ENCODE measurements at places on chromosomes 12 and 14.

DNA sequence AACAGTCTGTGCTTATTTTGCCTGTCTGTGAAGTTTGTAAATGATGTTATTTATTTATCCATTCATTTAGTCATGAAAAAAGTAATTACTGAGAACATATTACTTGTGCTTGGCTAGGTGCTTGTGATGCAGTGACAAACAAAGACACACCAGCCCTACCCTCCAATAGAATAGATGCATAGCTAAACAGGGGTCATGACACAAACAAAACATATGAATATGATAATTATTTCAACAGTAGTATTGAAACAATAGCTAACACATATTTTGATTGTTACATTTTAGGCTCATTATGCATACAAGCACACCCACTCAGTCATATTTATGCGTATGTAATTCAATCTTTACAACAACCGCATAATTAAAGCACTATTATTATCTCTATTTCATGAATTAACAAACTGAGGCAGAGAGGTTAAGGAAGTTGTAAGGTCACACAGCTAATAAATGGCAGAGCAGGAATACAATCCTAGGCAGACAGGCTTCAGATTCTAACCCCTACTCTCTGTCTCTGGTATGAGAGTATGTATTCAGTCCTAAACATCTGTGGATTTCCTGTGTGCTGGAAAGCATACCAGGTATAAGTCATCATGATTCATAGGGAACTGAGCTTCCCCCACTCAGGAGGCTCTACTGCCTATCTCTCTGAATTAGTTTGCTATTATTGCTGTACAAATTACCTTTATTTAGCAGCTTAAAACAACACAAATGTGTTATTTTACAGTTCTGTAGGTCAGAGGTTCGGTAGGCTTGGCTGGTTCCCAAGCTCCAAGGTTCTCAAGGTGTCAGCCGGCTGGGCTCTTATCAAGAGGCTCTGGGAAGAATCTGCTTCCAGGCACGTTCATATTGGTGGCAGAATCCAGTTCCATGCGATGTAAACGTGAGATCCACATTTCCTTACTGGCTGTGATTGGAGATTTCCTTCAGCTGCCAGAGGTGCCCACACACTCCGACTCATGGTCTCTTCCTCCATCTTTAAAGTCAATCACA lies 509.4 kb downstream of the GALC start:
- DNase-seq: no peak

- DNase-seq: no peak
These were observed 90.1 kb upstream of the KCNA1 start for GRCh38 chr12:4819654-4820053.

- DNase-seq: no peak
These were observed 353.8 kb downstream of the AACS start for GRCh38 chr12:125418902-125419564.

- no peak for DNase-seq
These were observed 133.2 kb downstream of the MGAT4C start for GRCh38 chr12:86122846-86123468.

- no peak for DNase-seq
These were observed 275.9 kb downstream of the TMEM132C start for GRCh38 chr12:128542844-128543243.

DNA sequence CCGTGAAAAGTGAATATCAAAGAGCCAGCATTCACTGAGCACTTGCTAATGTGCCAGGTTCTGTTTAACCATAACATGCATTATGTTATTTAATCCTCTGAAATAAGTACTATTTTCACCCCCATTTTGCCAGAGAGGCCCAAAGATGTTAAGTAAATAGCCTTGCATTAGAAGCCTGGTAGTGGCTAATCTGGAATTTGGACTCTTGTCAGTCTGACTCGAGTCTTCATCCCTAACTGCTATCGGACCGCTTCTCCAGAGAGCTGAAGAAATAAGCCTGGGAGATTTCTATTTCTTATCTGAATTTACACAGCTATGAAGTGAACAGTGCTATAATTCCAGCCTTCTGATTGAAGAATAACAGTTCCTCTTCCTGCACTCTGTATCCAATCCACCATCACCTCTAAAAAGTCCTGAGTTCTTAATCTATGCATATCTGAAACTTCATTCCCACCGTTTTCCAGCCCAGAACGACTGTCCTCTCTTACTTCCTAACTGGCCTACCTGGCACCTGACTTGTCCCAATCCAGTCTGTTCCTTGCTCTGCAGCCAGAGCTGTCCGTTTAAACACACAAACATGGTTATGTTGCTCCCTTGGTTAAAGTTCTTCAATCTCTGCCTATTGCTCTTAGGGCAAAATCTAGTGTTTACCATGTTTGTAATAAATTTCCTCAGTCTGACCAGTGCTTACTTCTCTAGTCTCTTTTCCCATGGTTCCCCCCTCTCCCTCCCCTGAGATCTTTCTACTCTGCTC lies 2.3 kb downstream of the POLR3B start:
- DNase-seq: no peak

DNA sequence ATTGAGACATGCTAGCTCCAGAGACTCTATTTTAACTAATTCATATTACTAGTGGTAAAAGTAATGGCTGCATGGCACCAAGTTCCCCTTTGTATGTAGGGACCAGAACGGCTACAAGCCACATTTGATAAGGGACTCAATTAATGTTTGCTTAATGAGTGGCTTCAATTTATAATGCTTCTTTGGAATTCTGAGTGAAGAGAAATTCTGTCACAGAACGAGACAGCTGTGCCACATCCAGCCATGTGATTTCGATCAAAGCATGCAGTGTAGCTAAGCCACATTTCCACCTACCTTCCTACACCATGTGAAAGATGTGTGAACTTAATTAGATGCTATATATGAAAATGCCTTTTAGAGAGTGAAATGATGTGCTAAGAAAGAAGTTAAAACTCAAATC lies 217.4 kb downstream of the ACSS3 start:
- DNase-seq: no peak

DNA sequence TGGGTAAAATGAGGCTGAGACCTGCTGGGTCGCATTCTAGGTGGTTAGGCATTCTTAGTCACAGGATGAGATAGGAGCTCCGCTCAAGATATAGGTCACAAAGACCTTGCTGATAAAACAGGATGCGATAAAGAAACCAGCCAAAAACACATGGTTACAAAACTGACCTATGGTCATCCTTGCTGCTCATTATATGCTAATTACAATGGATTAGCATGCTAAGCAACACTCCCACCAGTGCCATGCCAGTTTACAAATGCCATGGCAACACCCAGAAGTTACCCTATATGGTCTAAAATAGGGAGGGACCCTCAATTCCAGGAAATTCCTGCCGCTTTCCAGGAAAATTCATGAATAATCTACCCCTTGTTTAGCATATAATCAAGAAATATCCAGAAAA lies 132.4 kb downstream of the BRMS1L start:
- DNase-seq: no peak
